NCI-H446 treated with DMSO at 0.1 percent for 48 hours (cell line): ENCODE measurements at places on chromosomes 6 and 20.

DNA sequence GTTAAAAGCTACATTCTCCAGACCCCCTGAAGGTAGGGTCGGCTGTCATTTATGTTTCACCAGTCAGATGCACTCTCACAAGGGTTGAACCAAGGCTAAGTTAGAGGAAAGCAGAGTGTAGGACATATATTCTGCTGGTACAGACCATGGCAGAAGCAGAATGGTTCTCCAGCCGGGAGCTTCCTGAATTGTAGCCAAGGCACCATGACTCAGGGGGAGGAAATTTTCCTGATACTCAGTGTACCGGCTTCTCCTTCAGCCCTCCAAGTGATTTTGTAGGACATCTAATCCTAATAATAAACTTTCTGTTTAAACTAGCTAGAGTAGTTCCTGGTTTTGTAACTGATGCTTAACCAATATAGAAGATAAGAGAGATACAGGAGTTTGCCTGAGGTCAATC is 14.2 kb upstream of the SLPI start:
- no peak for DNase-seq

GRCh38 chr6:166469426-166469961 is 86.8 kb upstream of the MPC1 start:
- DNase-seq = no peak

DNA sequence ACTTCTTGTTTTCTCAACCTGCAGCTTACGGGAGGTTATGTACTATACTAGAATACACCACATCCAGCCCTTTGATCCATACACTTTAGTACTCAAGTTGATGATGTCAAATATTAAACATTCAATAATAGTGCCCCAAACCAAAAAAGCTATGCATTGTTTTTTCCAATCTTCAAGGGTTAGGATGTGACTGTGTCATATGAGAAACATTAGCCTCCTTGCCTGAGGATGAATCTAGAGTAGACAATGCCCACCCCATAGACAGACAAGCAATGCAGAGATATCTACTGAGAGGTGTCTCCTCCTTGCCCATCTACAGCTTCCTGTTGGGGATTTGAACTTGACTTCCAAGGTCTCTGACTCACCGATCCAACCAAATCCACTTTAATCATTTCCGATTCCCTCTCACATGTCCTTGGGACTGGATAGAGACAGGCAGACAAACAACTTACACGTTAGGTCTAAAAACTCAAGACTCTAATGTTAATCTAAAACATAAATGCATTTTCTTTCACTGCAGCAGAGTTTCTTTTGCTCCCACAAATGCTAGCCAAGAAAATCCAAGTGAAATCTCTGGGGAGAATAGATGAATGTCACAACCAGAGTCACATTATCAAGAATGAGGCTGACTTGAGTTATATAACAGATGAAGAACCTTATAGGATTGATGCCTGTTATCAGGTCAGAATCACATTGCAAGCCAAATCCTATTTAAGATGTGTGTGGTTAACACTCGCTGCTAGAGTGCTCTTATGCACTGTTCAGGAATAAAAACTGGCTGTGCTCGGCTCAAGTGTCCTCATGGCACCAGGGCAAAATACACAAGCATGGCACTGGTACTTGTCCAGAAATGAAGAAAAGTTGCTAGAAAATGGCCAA is 75.5 kb upstream of the TNFAIP3 start:
- DNase-seq = no peak

- DNase-seq = no peak
These were observed 81.8 kb downstream of the SMLR1 start for GRCh38 chr6:130908958-130909357.

- DNase-seq = no peak
These were observed 98.5 kb downstream of the SSR1 start for GRCh38 chr6:7214468-7214867.

- DNase-seq = no peak
These were observed 555.5 kb upstream of the JARID2 start for GRCh38 chr6:14690120-14691056.

- DNase-seq = no peak
These were observed 314.1 kb downstream of the PTPRT start for GRCh38 chr20:42875581-42875980.

GRCh38 chr20:49569411-49570115 is 1.6 kb upstream of the PTGIS start:
- no peak for DNase-seq

DNA sequence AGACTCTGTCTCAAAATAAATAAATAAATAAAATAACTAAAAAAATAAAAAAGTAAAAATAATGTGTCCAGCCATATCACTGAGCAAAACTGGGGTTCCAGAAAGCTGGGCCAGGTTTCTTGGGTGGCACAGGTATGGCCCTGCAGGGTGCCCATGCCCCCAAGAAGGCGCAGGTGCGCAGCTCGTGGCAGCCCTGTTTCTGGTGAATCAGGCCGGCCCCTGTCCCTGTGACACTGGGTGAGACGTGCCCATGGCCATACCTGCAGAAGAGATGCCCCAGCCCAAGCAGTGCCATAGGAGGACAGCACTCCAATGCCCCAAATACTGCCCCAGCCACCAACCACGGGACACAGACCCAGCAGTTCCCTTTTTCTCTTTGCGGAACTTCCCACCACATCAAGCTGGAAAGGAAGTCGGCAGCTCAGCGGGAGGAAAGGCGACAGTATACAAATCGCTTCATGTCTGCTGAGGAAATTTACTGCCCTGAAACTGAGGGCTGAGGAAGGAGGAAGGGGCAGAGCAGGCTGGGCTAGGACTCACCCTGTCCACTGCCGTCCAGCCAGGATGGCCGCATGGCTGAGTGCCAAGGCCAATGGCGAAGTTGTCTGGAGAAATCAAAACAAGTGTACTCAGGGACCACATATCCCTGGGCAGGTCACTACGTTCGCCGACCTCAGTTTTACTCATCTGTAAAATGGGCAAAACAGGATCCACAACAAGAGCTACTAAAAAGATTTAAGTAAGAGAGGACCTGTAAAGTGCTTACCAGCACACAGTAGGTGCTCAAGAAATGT is 55.4 kb downstream of the PREX1 start:
- DNase-seq = no peak

DNA sequence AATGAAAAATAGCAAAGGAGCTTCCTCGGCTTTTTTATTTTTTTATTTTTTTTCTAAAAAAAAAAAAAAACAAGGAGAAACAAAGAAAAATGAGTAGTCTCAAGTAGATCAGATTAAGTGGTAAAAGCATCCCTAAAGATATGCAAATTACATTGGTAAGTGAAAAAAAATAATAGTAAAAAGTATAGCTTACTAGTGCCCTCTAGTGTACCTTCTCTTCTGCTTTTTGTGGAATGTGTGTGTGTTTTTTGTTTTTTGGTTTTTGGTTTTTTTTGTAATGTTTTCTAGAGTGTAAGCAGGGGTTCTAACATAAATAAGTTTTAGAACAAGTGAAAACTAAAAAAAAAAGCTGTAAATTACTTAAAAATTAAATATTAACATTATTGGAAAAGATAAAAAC is 1062.0 kb downstream of the HACE1 start:
- DNase-seq = peak; percentile 54

GRCh38 chr20:4161401-4162251 is 146.3 kb upstream of the RNF24 start:
- no peak for DNase-seq

- no peak for DNase-seq
These were observed 89.4 kb downstream of the ECT2L start for GRCh38 chr6:138885156-138885819.

- DNase-seq = no peak
These were observed 136.9 kb downstream of the SASH1 start for GRCh38 chr6:148479497-148479896.

DNA sequence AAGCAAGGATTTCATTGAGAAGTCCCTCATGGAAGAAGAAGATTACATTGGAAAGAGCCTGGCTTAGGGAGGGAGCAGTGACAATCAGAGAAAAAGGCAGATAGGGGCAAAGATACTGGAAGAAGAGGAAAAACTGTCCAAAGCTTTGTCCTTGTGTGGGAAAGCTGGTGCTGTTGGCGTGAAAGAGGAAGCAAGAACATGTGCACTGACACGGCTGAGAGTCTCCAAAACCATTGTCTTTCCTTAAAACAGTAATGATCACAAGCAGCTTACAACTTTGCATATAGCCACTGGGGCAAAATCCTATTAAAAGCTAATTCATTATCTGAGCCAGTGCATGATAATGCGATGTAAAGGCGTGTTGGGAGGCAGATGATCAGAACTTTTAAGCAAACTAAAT is 85.1 kb upstream of the ESR1 start:
- no peak for DNase-seq

DNA sequence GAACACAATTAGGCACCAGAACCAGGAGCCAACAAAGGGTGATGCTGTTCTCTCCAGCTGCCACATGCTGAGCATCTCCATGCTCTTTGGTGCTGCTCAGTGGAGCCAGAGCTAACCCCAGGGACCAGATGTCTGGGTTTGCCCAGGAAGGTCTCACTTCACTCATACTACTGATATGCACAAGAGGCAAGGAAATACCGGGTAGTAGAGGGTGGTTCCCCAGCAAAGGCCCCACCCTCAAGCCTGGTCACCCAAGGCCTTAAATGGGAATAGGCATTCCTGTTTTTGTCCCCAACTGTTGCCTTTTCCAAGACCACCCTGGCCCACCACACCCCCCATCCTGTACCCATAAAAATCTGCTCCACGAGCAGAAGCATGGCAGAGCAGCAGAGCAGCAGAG is 204.5 kb upstream of the TAB2 start:
- DNase-seq = no peak

DNA sequence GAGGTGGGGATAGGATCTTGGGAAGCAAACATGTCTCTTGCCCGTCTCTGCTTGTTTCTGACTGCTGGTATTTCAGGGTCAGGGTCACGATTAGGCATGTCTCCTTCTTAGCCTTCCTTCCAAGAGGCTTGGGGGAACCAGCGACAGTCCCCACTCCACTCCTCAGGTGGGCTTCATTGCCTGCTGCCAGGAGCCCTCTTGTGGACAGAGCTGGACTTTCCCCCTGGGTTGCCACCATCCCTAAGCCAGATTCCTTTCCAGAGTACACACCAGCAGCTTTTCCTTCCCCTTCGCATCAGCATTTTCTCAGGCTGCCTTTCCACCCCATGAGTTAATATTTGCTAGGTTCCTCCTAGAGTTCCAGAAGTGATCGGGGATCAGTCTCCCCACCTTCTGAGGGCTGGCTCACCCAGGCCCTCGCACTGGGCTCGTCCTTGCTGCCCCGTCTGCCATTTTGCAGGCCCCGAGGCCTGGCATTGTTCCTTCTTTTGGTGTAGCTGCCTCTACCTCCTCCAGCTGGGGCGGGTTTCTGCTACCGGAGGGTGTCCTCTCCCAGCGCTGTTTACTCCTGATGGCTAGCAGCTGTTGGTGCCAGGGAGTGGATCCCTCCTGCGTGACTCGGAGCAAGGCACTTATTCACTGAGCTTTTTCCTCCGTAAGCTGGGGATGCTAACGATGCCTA is 8.8 kb upstream of the C20orf144 start:
- DNase-seq = peak; percentile 37

DNA sequence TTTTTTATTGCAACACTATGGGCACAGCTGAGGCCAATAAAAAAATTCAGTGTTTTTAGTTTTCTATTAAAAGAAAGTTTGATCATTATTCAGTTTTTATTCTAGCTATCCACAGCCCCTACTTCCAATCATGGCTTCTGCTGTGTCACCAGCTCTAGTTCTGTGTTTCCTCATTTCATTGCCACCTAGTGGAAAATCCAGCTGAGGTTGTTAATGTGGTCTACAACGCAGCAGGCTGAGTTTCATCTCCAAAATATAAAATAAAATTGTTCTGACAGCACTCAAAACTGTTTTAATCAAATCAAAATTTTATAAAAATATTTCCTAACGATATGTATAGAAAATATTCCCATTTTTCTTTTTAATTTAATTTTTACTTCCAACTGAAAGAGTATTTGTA is 13.6 kb downstream of the COL9A1 start:
- DNase-seq = no peak

GRCh38 chr20:61638802-61639585 is 386.9 kb downstream of the CDH4 start:
- no peak for DNase-seq

DNA sequence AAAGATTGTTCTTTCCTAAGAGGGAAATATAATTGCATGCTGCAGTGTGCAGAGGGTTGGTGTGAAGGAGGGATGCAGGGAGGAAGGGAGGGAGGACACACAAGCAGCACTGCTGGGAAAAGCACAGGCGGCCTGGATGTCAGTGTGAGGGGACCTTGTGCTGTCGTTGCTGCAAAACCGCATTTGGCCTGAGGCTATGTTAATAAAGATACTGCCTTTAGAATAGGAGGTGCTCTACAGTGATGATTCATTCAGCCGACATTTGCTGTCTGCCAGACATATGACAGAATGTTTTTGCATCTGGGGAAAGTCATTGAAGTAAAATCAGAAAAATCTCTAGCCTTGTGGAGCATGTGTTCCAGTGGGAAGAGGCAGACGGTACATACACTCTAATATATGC is 50.5 kb upstream of the TRIM26 start:
- DNase-seq = no peak

DNA sequence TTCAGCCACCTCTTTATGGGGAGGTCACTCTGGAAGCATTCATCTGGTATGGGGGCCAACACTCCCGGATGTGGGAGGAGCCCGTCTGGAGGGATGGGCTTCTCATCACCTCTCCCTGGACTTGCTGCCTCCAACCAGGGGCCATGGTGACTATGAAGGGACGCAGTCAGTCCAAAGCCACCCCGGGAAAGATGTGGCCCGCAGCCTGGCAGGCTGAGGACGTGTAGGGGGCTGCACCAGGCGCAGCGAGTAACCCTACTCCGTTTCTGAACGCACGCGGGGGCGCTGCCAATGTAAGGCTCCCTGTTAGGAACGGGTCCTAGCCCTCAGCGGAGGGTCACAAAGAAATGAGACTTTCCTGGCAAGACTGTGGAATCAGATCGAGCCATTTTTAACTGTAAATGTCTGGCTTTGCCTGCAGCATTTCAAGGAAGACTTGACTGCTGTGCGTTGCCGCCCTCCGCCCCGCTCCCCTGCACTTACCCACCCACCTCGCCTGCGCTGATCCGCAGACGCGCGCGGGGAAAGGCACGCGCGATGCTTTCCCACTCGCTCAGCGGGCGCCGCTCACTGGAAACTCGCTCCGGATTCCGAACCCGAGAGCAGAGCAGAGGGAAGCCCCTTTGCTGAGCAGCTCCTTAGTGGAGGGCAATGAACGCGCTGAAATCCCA is 55.1 kb downstream of the IL20RA start:
- no peak for DNase-seq

- no peak for DNase-seq
These were observed 308.9 kb downstream of the DHX35 start for GRCh38 chr20:39270837-39271604.

GRCh38 chr20:43939762-43940121 is 25.1 kb downstream of the TOX2 start:
- no peak for DNase-seq

GRCh38 chr6:29965563-29965872 is 23.2 kb downstream of the HLA-A start:
- DNase-seq = no peak

- no peak for DNase-seq
These were observed 208.4 kb downstream of the MANEA start for GRCh38 chr6:95785785-95786184.

- no peak for DNase-seq
These were observed at the start of gene SAMD5 for GRCh38 chr6:147508042-147508865. Gene SAMD5 (plus strand): TSS chr6:147508690. CDS start chr6:147508929, 239 bp downstream.

DNA sequence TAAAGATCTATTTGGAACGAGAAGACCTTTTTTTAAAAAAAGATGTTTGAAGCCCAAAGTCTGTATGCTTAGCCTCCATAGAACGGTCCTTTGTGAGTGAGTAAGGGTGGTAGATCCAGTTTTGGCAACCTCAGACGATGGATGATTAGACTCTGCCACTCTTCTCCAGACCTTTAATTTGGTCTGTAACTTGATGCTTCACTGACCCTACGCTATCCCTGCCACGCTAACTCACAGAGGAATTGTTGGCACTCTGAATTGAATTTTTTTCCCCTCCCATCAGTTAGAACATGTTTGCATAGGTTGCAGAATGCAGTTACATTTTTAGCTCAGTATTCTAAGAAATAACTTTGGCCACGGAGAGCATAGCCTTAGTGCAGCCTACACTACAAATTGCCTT is 15.8 kb upstream of the DEK start:
- DNase-seq = peak; percentile 94
